T follicular helper cell (primary cell): ENCODE measurements at places on chromosomes 3 and 15.

DNA sequence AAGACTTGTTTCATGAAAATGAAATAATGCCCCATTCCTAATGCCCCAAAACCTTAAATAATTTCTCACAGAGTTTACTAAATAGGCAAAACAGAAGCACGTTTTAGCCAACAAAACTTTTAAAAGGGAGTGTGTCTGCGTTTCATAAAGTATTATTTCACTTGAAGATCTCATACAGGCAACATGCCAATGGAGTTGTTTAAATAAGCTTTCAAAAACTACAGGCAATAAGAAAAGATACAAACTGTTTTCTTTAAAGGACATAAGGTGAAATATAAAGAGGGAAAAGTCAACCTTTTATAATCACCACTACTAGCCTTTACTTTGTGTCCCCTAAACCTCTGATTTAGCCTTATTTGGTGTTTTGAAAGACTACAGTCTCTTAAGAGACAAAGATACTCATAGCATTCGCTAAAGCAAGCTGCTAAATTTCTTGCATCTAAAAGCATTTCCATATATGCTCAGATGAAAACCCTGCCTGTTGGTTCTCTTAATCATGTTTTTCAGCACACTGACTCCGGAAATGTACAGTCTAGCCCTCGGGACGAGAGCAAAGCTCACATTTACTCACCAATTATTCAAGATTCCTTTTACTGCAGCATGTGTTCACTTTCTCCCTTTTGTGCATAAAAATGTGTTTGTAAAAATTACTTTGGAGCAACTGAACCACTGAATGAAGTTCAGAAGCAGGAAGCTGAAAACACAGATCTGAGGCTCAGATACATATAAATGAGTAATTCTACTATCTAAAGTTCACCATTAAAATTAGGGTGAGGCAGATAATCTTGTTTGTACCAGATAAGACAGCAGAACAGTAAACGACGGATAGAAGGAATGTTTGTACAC is 119.0 kb downstream of the GOLIM4 start:
- no peak for DNase-seq

- no peak for DNase-seq
Measured at GRCh38 chr3:11307830-11308432, 35.7 kb downstream of the ATG7 start.

DNA sequence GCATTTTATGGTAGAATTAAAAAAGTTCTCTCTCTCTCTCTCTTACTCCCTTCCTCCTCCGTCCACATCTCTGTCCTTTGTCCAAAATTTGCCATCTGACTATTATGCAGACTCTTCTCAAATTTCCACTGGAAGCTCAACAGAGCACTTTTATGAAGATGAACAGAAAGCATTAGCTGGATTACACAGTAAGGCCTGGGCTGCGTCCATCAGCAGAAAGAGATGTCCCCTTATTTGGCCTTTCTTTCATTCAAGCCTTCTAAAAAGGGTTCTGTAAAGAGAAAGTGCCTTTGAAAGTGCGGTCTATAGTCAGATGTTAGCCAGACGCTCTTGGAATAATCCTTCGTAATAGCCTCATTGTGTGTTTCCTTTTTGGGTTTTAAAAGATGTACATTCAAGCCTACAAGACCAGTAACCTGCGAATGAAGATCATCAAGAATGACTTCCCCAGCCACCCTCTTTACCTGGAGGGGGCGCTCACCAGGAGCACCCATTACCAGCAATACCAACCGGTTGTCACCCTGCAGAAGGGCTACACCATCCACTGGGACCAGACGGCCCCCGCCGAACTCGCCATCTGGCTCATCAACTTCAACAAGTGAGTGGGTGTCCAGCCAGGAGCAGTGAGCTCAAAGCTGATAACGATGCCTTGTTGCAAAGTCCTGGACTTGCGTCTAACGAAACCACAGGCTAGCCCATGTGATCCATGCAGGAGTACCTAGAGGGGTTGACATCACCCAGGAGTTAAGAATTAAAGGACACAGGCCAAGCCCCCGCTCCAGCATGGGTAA is 53.1 kb downstream of the MESD start:
- DNase-seq, result no peak

GRCh38 chr3:120772081-120772480 is 29.5 kb downstream of the GTF2E1 start:
- no peak for DNase-seq
